Activated CD4-positive, alpha-beta memory T cell treated with anti-CD3 and anti-CD28 coated beads, Interleukin-2, amount 10 ng/mL, durations not matched to agents 7 days and 5 days (primary cell): ENCODE measurements at places on chromosomes 3 and 15. TPM values are rescaled to one million over a fixed set of nuclear protein-coding genes. Genes with fewer than 3 reads are reported as not detected.

CHRM5 gene
- not detected for total RNA-seq

TRIM42 gene
- total RNA-seq, result not detected

FRMD5 gene
- total RNA-seq, result not detected

DNA sequence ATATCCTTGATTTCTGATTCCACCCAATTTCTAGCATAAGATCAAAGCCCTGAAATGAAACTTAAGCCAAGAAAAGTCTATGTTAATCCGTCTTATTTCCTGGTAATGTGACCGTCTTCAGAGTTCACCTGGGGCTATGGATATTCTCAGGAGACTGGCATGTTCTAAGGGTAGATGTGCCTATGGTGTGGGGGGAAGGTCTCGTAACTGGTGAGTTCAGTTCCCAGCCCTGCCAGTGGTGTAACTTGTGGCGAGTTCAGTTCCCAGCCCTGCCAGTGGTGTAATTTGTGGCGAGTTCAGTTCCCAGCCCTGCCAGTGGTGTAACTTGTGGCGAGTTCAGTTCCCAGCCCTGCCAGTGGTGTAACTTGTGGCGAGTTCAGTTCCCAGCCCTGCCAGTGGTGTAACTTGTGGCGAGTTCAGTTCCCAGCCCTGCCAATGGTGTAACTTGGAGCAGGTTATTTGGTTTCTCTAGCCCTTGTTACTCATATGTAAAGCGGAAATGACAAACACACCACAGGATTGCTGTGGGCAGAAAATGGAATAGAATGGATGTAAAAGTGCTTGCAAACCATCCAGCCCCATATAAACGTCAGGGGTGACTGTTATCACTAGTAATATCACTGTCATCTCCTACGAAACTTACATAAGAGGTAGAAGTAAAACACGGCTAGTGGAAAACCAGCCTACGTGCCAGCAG is 30.4 kb downstream of the SLC51A start:
- peak; percentile 32 for DNase-seq

DNA sequence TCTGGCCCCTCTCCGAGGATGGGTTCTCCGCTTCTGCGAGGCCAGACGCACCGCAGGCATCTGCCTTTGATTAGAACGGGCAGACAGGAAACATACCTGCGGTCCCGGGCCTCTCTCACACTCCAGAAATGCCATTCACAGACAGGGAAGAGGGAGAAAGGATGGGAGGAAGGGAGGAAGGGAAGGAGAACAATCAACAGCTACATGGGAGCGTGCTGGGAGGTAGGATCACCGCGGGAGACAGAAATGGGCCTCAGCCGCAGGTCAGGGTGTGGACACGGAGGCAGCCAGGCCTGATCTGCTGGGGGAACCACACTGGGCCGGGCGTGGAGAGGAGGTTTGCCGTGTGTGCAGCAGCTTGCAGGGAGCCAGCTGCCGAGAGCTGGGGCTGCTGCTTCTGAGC is 90.7 kb upstream of the RGMA start:
- no peak for DNase-seq

DNA sequence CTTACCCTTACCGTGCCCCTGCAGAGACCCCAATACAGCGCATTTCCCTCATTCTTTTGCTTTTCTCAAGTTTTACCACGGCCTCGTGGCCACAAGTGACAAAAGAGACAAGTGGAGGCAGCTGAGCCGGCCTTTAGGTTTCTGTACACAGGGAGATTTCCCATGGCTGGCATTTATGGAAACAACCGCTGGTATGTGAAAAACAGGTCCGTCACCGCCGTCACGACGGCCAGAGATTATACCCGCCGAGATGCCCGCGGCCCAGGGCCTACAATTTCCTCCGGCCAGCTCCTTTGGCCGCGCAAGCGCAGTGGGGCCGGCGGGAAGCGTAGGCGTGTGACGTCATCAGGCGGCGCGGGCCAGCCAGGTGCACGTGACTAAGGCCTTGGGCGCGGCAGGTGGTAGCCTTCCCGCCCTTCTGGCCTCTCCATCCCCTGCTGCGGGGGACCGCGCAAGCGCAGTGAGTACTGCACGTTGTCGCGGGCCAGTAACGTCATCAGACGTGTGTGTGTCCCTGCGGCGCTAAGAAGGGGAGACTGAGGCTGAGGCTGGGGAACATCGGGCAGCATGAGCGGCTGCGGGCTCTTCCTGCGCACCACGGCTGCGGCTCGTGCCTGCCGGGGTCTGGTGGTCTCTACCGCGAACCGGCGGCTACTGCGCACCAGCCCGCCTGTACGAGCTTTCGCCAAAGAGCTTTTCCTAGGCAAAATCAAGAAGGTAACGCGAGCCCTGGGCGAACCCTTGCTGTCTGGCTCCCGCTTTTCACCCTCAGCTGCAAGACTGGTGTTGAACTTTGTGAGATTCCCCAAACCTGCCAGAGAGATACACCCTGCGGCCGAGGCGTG is at the start of gene ACAD9:
ACAD9 (plus strand) TSS at position 496 of the 845 bp plus-strand sequence; CDS start at position 568, 72 bp downstream.
- DNase-seq, result peak; percentile 98

GRCh38 chr15:73716417-73716816 is 32.2 kb downstream of the CD276 start:
- no peak for DNase-seq

- DNase-seq, result peak; percentile 18
Observed at GRCh38 chr3:158918008-158918407, 116.2 kb downstream of the MFSD1 start.

DNA sequence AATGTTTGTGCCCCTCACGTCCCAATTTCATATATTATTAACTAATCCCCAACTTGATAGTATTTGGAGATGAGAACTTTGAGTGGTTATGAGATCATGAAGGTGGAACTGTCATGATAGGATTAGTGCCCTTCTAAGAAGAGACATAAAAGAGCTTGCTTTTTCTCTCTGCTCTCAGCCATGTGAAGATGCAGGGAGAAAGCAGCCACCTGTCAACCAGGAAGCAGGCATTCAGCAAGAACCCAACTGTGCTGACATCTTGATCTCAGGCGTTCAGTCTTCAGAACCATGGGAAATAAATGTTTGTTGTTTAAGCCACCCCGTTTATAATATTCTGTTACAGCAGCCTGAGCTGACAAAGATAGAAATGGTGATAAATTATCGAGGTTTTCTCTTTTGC is 278.7 kb upstream of the KCNMB2 start:
- DNase-seq, result no peak

DNA sequence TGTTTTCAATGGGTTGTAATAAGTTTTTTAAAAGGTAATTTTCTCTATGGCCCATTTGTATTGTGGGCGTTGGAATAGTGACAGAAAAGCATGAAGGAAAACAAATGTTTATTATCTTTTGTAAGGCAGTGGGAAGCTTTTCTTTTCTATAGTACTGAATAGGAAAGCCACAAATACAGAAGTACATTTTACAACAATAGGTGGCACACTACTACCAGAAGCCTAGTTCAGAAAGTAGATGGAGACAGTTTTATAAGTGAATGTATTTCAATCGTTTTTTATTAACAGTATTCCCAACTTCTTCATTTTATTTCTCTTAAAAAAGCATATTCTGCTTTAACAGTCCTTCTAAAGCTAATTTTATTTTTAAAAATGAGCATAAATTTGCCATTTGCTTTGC is 296.7 kb downstream of the PTPRG start:
- no peak for DNase-seq

DNA sequence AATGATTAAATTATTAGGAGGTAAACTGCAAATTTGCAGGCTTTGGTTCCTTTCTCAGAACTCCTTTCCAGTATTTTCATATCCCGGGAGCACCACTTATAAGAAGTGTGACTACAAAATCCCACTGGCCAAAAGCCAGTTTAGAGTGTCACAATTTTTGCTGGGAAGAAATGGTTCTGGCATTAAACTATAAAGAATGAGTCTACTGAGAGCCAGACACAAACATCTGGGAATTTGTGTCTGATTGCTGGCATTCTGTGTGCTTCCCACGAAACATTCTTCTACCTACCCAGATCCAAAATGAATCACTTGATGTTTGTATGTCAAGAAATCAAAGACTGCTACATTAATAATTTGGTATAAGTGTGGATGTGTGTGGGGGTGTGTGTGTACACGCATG is 82.8 kb downstream of the DUT start:
- DNase-seq, result no peak

GRCh38 chr3:30733209-30733608 is 126.8 kb downstream of the TGFBR2 start:
- DNase-seq, result no peak

DNA sequence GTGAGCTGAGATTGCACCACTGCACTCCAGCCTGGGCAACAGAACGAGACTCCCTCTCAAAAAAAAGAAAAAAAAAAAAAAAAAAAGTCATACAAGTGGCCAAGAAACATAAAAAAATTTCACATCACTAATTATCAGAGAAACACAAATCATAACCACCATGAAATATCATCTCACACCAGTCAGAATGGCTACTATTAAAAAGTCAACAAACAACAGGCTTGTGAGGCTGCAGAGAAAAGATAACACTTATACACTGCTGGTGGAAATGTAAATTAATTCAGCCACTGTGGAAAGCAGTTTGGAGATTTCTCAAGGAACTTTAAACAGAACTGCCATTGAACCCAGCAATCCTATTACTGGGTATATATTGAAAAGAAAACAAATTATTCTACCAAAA is 291.1 kb upstream of the MCTP2 start:
- no peak for DNase-seq

DNA sequence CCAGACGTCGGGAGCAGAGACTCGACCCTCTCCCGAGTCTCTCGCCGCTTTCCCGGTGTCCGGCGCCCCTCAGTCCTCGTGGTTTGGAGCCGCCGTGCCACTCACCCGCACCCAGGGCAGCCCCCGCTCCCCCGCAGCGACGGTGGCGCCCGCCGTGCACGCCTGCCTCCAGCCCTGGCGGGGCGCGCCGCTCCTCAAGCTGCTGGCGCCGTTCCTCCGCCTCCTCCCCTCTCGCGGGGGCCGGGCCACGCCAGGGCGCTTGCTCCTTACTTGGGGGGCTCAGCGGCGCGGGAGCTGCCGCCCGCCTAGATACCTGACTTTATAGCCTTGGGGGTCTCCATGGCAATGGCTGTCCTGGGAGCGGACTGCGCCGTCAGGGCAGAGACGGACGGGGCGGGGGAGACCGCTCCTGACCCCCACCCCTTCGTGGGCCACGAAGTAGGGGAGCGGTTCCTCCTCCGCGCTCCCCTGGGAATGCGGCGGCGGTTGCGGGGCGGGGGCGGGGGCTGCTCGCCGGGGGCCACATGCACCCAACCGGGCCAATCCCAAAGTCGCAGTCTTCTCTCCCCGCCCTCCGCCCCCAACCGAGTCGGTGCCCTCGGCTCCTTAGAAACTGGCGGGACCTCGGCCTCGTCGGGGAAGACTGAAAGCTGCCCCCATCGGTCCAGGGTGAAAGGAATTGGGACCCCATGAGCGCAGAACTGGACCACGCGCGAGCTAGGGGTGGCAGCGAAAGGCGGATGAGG is at the start of gene ANKRD63:
ANKRD63 (minus strand) TSS at position 196 of the 746 bp plus-strand sequence. CDS start 478 bp downstream, outside the sequence.
- peak; percentile 36 for DNase-seq
